Omental fat pad (tissue), 4 donors: ENCODE measurements at places on chromosomes 16 and 17. TPM values are rescaled to one million over a fixed set of nuclear protein-coding genes. Genes with fewer than 3 reads are reported as not detected.

The MT1M gene
- total RNA-seq, result 297 TPM

The DNAJC7 gene
- total RNA-seq, result 72.5 TPM

The BAIAP3 gene
- total RNA-seq, result 1.9 TPM

The NUDT16L1 gene
- total RNA-seq, result 17.1 TPM

The FBXL19 gene
- total RNA-seq, result 6.8 TPM

The KREMEN2 gene
- total RNA-seq, result not detected

The ADGRG3 gene
- total RNA-seq, result 17.7 TPM

The TMEM92 gene
- total RNA-seq, result 0.93 TPM

The CACNG3 gene
- not detected for total RNA-seq

The ITGA3 gene
- 44.3 TPM for total RNA-seq

The CSH1 gene
- not detected for total RNA-seq

The PKD1 gene
- total RNA-seq, result 86.4 TPM

The HSD11B2 gene
- total RNA-seq, result not detected

The GPR179 gene
- not detected for total RNA-seq

The NEUROD2 gene
- not detected for total RNA-seq

The CACNG4 gene
- 2.2 TPM for total RNA-seq

The MPV17L gene
- 5.8 TPM for total RNA-seq

The BRIP1 gene
- total RNA-seq, result 0.79 TPM

The CLEC16A gene
- 24.0 TPM for total RNA-seq

The MEFV gene
- total RNA-seq, result 3.7 TPM

The C17orf78 gene
- not detected for total RNA-seq

The NCBP3 gene
- total RNA-seq, result 29.9 TPM

The SOX15 gene
- total RNA-seq, result 0.95 TPM

The CCL5 gene
- 6.0 TPM for total RNA-seq

The DNASE1L2 gene
- 0.93 TPM for total RNA-seq

The PRSS21 gene
- not detected for total RNA-seq
